ENCODE measurements at places on chromosomes 5 and 9. TPM values are rescaled to one million over a fixed set of nuclear protein-coding genes. Genes with fewer than 3 reads are reported as not detected.

Gene ACOT12
- total RNA-seq: not detected

Gene MCC
- 10.1 TPM for total RNA-seq

Gene GGTA1
- not detected for total RNA-seq

Gene NPR3
- 0.07 TPM for total RNA-seq

Gene TMEM215
- 1.2 TPM for total RNA-seq

Gene LECT2
- not detected for total RNA-seq

Gene MYORG
- 7.3 TPM for total RNA-seq

Gene CXCL14
- total RNA-seq: not detected

Gene PCDHB14
- 4.1 TPM for total RNA-seq

Gene NIM1K
- total RNA-seq: not detected

Gene KCNIP1
- total RNA-seq: 0.31 TPM

Gene SMIM33
- total RNA-seq: not detected

Gene KLF9
- total RNA-seq: 0.82 TPM

Gene SEMA6A
- total RNA-seq: 355 TPM

Gene SPATA31E1
- total RNA-seq: not detected

Gene SPTLC1
- 100 TPM for total RNA-seq

Gene CYLC2
- not detected for total RNA-seq

Gene DNAI1
- 0.19 TPM for total RNA-seq

Gene PCDHGB4
- total RNA-seq: 16.6 TPM

Gene FBP2
- not detected for total RNA-seq
